Activated T-cell treated with anti-CD3 and anti-CD28 coated beads, Interleukin-2, amount 50 U/mL, for 72 hours (primary cell): ENCODE measurements at places on chromosomes 4 and X.

GRCh38 chr4:155042014-155042413 lies 166.4 kb upstream of the NPY2R start:
- H3K27ac ChIP-seq: no peak overlapping the region
- no peaks in the 10 kb centered on the region for H3K36me3 ChIP-seq

- DNase-seq: no peak
- H3K4me1 ChIP-seq: no peaks in the 10 kb centered on the region
- H3K27ac ChIP-seq: no peak overlapping the region
- H3K27me3 ChIP-seq: peaks cover 9% of the 10 kb centered on the region
- H3K4me3 ChIP-seq: no peak overlapping the region
Measured at GRCh38 chr4:114349543-114350175, 248.9 kb upstream of the UGT8 start.

DNA sequence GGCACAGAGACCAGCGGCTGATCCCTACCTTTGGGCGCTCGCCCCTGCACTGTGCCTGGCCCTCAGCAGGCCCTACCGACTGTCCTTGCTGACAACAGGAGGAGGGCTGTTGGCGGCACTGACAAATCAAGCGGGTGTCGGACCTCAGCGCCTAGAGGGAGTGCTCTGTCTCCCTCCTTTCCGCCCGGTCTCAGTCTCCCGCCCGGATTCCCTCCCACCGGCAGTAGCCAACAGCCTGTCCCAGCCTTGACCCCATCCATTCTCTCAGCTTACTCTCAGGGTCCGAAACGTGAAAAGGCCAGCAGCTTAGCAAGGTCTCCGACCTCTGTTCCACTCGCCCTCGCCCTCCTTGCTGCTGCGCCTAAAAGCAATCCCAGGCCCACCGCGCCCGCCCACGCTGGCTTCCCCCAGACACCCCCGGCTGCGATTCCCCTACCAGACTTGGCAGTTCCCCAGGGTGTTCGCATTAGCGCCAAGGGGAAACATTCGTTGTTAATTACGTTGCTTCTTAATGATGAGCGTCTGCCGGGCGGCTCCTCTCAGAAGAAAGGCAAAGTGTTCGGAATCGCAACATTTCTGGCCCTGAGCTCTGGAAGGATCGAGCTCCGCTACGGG lies 96.2 kb downstream of the SOWAHB start:
- peaks cover 2% of the 10 kb centered on the region for H3K36me3 ChIP-seq
- H3K4me1 ChIP-seq: peaks cover 12% of the 10 kb centered on the region
- H3K27me3 ChIP-seq: peaks cover 52% of the 10 kb centered on the region
- H3K27ac ChIP-seq: no peak overlapping the region
- no peak overlapping the region for H3K4me3 ChIP-seq

GRCh38 chr4:82450966-82451755 lies 20.8 kb downstream of the ENOPH1 start:
- no peaks in the 10 kb centered on the region for H3K27me3 ChIP-seq
- H3K36me3 ChIP-seq: peaks cover 37% of the 10 kb centered on the region
- DNase-seq: no peak

DNA sequence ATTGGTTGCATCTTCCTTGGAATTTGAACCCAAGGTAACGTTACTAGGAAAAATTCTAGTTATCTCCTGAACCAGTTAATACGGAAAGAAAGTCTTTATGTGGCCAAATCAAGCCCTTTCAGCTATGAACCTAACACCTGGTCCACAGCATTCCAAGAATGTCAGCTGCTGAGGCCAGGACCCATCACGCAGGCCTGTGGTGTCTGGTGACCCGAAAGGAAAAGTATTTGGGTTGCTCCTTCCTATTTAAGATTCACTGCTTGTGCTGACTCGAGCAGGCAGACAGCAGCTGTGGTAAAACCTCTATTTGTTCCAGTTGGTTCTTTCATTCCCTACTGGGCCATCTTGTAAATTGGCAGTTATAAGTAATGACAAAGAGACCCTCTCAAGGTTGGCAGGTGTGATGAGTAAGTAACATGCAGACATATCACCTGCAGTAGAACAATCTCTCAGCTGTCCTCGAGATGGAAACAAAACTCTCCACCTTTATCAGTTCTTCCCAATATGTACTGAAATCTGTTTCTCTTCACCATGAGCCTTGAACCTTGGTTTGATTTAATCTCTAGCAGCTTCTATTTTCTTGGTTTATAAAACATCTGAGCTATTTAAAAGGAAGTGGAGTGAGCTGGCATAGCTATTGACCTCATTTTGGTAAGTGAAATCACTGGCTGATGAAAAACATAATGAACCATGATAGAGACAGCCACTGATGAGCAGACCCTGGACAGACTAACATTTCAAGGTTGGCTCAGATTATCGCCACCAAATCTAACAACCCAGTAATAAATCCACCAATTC lies 182.1 kb upstream of the SMIM31 start:
- no peaks in the 10 kb centered on the region for H3K27me3 ChIP-seq
- no peak for DNase-seq
- H3K36me3 ChIP-seq: no peaks in the 10 kb centered on the region
- H3K27ac ChIP-seq: no peak overlapping the region

DNA sequence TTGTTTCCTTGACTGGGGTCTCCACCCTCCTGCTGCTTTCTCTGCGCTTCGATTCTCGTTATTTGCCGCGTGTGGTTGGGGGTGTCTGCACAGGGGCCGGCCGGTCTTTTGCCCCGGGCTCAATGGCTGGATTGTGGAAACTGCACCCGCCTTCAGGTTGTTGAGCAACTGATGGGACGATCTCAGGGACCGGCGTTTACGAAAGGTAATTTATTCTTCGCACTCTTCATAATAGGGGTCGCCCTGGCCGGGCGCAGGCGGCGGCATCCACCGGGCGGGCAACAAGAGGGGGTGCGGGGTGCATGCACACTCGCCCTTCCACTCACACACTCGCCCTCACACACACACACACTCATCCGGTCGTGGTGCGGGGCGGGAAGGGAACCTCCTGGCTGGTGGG lies 1.4 kb downstream of the ADGRL3 start:
- no peak overlapping the region for H3K27ac ChIP-seq
- no peak for DNase-seq
- no peaks in the 10 kb centered on the region for H3K4me1 ChIP-seq
- H3K36me3 ChIP-seq: peaks cover 2% of the 10 kb centered on the region
- peaks cover 49% of the 10 kb centered on the region for H3K27me3 ChIP-seq
- no peak overlapping the region for H3K4me3 ChIP-seq

DNA sequence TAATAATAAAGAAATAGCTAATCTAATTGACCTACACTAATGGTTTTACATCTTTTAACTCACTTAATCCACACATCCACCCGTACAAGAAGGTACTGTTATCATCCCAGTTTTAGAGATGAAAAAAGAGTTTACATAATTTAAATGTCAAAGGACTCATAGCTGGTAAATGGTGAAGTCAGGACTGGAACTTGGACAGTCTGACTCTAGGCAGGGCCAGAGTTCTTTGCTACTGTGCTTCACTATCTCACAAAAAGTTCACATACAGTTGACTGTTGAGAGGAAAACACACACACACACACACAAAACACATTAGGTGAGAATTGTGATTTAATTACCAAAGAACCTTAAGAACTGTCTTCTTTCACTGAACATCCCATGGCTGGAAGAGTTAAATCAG lies 71.2 kb upstream of the PRSS48 start:
- H3K4me1 ChIP-seq: no peaks in the 10 kb centered on the region
- no peak for DNase-seq
- no peaks in the 10 kb centered on the region for H3K36me3 ChIP-seq
- no peaks in the 10 kb centered on the region for H3K27me3 ChIP-seq
- H3K27ac ChIP-seq: no peak overlapping the region

- no peak overlapping the region for H3K27ac ChIP-seq
- peaks cover 26% of the 10 kb centered on the region for H3K27me3 ChIP-seq
- no peak for DNase-seq
- no peak overlapping the region for H3K4me3 ChIP-seq
- no peaks in the 10 kb centered on the region for H3K4me1 ChIP-seq
- H3K36me3 ChIP-seq: no peaks in the 10 kb centered on the region
Measured at GRCh38 chrX:112888916-112889315, 48.3 kb upstream of the AMOT start.
